ENCODE measurements at places on chromosomes 5 and 9.

- DNase-seq: no peak
These were observed 662.7 kb upstream of the RGMB start for GRCh38 chr5:98110791-98111190.

GRCh38 chr5:123208668-123209501, 119.8 kb downstream of the PRDM6 start:
- DNase-seq: no peak

- DNase-seq: no peak
These were observed 510.0 kb downstream of the GADD45G start for GRCh38 chr9:90114641-90115425.

- no peak for DNase-seq
These were observed 39.2 kb upstream of the PDE8B start for GRCh38 chr5:77171141-77171910.

DNA sequence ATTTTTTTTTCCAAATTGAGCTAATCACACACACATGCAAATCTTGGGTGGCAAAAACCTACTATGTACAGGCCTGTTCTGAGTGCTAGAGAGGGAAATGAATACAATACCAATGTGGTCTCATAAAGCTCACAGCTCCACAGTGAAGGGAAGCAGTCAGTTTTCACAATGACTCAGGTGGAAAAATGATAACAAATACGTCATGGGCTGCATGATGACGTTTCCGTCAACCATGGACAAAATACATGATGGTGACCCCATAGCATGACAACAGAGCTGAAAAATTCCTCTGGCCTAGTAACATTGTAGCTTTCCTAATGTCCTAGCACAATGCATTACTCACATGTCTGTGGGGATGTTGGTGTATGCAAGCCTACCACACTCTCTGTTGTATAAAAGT, 252.5 kb downstream of the TRIM32 start:
- no peak for DNase-seq

DNA sequence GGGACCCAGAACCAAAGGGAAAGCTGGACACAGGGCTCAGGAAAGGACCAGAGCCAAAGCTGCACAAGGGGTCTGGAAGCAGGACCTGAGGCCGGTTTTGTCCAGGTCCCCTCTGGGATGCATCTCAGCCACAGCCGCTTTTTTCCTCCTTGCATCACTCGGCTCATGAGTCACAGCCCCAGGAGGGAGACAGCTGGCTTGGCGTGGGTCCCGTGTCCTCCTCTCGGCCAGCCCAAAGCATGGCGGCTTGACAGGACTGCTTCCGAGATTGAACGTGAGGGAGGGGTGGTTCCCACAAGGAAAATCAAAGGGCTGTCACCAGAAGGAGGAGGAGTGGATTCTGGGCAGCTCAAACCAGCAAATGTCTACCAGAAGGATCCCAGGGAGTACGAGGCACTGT, 56.7 kb upstream of the CPLX2 start:
- DNase-seq: peak; percentile 13

- no peak for DNase-seq
These were observed 470.5 kb downstream of the PLK2 start for GRCh38 chr5:57989378-57989777.

DNA sequence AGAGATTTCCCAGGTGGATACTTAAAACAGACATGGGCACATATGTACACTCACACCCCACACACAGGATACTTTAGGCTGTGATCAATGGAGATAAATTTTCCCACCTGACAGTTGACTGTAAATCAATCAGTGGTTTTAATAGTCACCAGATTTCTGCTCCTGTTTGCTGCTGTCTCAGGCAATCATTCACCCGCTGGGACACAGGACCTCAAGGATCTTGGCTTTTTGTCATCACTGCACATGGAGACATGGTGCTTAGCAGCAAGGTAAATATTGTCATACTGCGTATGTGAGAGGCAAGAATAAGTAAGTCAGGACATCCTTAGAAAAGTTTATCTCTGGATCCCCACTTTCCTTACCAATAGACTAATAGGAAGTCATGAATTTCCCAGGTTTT, 60.8 kb upstream of the KLF9 start:
- DNase-seq: peak; percentile 96

GRCh38 chr5:91016954-91017700, 366.0 kb downstream of the ARRDC3 start:
- no peak for DNase-seq

- DNase-seq: no peak
These were observed 74.9 kb downstream of the GTF3C4 start for GRCh38 chr9:132744881-132745755.

GRCh38 chr9:88753691-88754367, 218.9 kb downstream of the NXNL2 start:
- DNase-seq: no peak

GRCh38 chr9:68653141-68653595, 51.9 kb upstream of the PIP5K1B start:
- no peak for DNase-seq

DNA sequence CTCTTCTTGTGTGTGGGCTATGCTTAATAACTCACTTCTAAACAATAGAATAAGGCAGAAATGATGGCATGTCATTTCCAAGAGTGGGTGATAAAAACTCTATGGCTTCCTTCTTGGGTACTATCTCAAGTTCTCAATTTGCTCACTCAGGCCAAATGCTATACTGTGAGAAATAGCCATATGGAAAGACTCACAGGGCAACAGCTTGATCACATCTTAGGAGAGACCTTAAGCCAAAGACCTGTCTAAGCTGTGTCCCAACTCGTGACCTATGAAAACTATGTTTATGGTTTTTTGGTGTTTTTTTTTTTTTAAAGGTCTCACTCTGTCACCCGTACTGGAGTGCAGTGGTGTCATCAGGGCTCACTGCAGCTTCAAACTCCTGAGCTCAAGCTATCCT, 2.1 kb upstream of the UIMC1 start:
- no peak for DNase-seq

GRCh38 chr5:56638061-56638621, 177.2 kb upstream of the MAP3K1 start:
- peak; percentile 33 for DNase-seq

DNA sequence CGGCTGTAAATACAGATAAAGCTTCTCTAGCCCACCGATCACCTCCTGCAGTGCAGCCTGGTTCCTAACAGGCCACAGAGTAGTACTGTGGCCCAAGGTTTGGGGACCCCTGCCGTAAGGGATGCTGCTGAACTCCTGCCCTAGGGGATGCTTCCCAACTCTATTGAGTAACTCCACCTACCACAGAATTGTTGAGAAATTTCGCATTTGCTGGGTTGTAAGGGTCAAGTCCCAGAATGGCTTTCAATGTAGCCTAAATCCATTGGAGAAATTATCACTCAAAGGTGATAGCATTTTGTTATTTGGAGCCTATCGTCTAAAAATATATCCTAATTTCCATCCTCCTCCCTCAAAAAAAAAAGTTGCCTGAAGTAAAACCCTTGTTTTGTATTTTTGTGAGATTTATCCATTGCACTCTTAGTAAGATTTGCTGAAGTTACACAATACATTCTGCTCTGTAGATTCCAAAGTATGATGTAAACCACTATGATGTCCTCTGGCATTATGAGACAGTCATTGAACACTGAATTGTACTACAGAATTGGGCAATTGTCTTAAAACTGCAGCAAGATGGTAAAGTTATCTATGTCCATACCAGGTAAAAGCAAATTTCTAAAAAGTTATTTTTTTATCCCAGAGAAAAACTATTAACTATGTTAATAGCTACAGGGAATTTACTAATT, 14.0 kb downstream of the ACTBL2 start:
- DNase-seq: no peak

GRCh38 chr9:7245976-7246580, 488.3 kb downstream of the KDM4C start:
- DNase-seq: no peak

- DNase-seq: no peak
These were observed 53.3 kb upstream of the CTSL start for GRCh38 chr9:87672586-87672985.

DNA sequence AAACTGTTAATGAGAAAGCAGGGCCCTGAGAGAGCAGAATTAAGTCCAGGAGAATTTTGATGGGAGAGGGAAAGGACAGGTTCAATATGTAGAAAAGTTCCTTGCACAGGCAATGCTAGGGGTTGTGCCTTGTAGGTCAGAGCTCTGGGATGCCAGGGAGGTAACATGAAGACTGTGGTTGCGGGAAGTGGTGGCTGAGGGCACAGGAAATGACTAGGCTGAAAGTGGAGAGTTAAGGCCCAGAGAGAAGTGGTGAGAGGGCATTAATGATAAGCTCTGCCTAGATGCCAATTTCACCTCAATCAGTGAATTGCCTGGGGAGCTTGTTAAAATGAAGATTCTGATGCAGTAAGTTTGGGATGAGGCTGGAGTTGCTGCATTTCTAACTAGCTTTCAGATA, 31.5 kb upstream of the PPP3R2 start:
- DNase-seq: no peak

DNA sequence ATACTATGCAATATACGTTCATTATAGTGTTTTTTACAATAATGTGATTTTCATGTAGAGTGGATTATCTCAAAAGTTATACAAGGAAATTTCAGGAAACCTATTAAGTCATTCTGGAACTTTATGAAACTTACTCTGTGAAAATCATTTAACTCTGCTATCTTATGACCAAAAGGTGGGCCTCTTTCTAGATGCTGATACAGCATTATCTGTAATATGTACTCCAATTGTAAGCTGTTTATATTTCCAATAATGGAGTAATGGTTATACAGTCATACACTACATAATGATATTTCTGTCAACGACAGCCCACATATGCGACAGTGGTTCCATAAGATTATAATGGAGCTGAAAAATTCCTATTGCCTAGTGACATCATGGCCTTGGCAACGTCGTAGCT, 18.8 kb upstream of the PCSK5 start:
- DNase-seq: no peak

DNA sequence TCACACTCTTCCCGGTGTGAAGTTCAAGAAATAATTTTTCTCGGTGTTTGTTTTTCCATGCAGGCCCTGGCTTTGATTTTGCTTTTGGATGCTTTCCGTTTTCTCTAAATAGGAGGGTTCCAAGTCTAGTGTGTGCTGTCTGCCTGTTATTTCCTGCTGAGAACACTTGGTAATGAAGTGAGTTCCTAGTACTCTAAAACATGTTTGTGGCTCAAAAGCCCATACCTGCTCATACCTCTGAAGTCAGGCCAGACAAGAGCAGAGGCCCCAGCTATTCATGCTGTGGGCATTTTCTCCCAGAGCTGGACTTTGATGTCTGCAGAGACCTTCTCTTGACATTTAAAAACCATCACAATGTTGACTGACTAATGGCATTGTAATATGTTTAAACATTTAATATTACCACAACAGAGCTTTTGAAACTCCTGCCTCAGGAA, 211.2 kb downstream of the GOLPH3 start:
- no peak for DNase-seq
